ENCODE measurements at places on chromosomes 12 and 14.

- no peak for DNase-seq
Observed at GRCh38 chr12:67382241-67382871, 113.2 kb downstream of the CAND1 start.

DNA sequence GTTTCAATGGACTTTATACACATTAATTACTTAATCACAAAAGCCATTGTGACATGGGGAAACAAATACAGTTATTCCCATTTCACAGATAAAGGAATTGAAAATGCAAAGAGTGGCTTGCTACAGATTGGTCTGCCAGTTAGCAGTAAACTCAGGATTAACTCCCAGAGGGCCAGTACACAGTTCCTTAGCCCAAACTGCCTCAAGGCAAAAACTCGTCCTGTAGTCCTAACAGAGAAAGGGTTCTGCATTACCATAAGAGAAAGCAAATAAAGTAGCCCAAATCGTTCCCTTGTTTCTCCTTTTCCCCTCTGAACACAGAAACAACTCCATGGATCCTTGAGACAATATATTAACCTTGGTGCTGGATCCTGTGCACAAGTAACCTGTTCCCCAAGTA, 274.4 kb downstream of the LRIG3 start:
- no peak for DNase-seq

DNA sequence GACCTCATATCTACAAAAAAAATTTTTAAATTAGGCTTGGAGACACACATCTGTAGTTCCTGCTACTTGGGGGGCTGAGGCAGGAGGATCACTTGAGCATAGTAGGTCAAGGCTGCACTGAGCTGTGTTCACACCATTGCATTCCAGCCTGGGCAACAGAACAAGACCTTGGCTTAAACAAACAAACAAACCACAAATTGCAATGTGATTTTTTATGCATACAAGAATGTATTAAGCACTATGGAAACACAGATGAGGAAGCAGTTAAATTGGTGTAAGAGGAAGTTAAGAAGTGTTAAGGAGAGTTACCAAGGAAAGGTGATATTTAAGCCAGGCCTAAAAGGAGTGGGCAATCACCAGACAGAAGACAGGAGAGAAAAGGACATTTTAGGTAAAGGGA, 83.6 kb upstream of the HECTD1 start:
- no peak for DNase-seq

DNA sequence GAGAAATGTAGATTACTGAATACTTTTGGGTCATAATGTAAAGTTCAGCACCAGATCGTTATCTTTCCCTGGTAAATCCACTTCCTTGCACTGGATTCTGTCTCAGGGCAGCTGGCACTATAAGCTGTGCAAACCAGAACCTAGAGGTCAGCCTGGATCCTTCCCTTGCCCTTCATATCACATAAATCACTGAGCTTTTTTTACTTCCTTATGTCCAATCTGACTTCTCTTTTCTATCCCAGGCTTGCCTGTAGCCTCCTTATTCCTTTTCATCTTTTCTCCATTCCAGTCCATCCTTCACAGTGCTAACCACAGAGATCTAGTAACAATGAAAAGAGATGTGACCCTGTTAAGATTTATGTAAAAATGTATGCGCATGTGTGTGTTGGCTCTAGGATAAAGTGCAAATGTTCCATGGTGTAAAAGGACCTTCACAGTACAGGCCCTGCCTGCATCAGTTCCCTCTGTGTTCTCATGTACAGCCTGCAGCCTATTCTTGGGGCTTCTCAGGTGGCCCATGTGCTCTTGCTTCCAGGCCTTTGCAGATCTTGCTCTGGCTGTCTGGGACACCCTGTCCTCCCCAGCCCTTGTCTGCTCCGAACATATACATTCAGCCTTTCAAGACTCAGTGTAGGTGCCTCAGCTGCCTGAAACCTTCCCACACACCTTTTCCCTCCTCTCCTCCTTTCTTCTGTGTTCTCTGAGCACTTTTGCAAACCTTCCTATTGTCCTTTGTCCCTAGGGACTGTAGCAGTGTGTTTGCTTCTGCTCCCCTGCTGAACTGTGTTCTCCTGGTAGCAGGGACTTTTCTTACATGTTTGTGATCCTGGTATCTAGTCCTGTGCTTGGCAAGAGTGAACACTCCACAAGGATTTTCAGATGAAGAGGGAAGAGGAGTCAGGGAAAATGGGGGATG, 30.0 kb downstream of the PELI2 start:
- DNase-seq, result no peak

GRCh38 chr14:73833530-73834260, 17.9 kb upstream of the PTGR2 start:
- no peak for DNase-seq

DNA sequence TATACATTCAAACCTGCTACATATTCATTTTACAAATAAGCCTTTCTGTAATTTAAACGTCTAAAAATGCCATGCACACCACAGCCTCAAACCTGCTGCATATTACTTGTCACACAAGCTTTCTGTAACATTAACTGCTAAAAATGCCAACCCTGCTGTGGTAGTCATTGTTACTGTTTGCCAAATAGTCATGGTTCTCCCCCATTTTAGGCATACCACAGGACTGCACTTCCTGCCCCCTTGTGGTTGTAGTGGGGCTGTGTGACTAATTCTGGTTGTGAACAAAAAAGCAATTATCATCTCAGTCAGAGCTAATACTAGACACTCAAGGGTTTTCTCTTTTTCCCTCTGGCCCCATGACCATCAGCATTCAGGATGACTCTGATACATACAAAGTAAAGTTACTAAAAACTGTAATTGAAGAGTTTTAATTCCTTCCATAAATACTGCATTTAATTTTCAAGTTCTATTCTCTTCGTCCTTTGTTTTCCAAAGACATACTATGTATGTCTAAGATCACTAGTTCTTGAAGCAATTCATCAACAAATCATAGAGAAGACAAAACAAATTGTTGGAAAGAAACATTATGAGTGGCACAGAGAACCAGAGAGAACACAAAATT, 5.7 kb upstream of the SLC35F4 start:
- no peak for DNase-seq

- DNase-seq, result no peak
Observed at GRCh38 chr12:51759175-51759574, 89.3 kb downstream of the FIGNL2 start.

DNA sequence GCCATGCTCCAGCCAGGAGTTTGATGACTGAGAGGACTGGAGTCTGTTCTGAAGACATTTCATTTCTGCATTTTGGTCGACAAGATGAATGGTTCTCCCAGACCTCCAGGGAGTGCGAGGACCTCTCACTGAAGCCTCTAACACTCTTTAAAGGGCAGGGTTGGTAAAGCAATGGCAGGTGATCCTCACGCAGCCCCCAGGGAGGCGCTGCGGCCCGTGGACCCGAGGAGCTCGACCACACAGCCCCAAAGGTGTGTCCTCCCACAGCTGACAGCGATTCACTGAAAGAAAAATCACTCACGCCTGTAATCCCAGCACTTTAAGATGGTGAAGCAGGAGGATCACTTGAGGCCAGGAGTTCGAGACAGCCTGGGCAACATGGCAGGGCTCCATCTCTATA, 183.8 kb upstream of the SFSWAP start:
- no peak for DNase-seq

- no peak for DNase-seq
Observed at GRCh38 chr12:54439521-54440255, 20.6 kb upstream of the ITGA5 start.

DNA sequence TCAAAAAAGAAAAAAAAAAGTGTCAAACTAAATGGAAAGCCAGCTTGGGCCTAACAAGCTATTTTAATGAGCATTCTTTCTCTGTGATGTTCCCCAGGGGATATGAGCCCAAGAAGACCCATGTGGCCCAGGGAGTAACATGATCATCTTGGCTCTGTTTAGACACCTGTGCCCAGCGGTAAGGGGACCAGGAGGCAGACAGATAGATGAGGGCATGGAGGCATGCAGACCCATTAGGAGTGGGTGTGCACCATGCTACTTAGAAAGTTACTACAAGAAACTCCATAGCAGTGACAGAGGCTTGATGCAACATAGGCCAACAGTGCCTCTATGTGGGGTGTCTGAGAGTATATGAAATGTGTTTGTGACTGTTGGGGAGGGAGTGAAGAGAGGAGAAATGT, 3.1 kb upstream of the CREBL2 start:
- DNase-seq, result no peak

DNA sequence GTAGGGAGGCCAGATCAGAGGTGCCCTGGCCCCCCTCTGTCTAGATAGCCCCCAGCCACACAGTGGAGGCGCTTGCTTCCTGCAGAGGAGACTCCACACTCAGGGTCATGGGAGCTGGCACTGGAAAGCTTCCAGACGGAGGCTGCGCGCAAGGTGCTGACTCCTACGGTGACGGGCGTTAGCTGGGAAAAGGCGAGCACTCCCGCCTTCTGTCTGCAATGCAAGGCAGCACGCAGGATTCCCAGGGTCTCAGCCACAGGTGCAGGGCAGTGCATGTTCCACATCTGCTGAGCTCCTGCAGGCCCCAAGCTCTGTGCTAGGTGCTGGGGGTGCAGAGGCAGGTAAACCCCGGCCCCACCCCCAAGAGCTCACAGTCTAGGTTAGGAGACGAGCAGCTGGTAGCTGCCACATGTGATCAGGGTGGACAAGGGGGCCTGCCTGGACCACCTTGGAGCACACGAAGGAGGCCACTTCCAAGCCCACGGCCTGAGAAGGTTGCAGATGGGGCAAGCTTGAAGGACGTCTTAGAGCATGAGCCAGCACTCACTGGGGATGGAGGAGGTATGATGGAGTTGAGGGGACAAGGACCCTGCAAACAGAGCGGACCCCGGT, 310.9 kb upstream of the DIO3 start:
- no peak for DNase-seq

GRCh38 chr12:18849080-18849479, 111.2 kb downstream of the CAPZA3 start:
- no peak for DNase-seq

DNA sequence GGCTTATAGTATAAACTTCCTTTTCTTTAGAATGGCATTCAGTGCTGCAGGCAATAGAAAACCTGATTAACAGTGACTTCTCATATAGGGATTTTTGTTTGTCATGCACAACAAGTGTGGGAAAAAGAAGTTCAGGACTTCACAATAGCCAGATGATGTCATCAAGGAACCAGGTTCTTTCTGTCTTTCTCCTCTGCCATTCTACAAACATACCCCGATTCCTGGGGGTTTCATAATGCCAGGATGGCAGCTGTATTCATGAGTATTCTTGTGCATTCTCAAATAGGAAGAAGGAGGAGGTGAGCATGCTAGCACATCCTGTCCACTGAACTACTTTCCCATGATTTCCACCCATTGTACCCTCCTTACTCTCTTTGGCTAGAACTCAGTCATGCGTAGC, 182.7 kb upstream of the EEA1 start:
- no peak for DNase-seq

DNA sequence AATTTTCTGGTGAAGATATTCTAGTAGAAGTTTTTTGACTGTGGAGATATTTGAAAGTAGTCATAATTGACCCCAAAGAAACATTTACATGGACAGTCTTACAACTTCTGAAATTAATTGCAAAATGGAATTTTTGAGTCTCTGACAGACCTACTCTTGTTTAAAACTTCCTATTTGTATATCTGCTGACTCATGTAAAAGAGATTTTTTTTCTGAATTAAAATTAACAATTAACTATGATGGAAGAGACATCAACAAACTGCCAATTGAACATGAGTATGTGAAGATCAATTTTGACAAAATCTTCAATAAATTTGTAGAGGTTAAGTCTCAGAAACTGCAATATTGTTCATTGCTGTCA, 108.5 kb upstream of the MAX start:
- DNase-seq, result no peak

DNA sequence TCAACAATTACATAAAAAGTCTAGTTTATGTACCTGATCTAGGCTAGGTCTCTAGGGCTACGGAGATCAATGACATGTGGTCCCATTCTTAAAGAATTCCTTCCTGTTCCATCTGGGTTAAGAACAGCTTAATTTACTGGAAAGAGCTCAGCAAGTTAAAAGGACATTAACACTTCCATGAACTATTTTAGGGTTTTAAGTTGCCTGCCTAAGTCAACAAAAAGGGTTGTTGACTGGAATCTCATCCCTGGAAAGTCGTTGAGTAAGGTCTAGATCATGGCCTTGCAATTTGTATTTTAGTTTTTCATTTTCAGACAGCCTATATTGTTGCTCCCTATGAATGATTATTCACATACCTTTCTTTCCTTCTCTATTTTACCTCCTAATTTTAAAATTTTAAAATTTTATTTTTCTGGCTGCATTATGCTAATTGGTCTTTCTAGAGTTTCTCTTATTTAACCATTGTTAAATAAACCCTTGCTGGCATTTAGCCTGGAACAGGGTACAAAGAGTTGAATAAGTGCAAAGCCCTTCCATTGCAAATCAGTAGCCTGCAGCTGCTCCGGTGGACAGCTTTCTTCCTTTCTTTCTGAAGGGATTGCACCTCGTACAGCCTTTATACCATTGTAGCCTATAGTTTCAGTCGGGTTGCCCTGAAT, 66.3 kb downstream of the VRK1 start:
- no peak for DNase-seq

- DNase-seq, result no peak
Observed at GRCh38 chr12:4745249-4745648, 25.0 kb downstream of the GALNT8 start.

GRCh38 chr12:131698286-131698685, 12.6 kb upstream of the SFSWAP start:
- DNase-seq, result no peak

GRCh38 chr12:113066813-113067400, 10.4 kb downstream of the DTX1 start:
- no peak for DNase-seq

- no peak for DNase-seq
Observed at GRCh38 chr14:30356438-30357202, 202.3 kb upstream of the G2E3 start.

DNA sequence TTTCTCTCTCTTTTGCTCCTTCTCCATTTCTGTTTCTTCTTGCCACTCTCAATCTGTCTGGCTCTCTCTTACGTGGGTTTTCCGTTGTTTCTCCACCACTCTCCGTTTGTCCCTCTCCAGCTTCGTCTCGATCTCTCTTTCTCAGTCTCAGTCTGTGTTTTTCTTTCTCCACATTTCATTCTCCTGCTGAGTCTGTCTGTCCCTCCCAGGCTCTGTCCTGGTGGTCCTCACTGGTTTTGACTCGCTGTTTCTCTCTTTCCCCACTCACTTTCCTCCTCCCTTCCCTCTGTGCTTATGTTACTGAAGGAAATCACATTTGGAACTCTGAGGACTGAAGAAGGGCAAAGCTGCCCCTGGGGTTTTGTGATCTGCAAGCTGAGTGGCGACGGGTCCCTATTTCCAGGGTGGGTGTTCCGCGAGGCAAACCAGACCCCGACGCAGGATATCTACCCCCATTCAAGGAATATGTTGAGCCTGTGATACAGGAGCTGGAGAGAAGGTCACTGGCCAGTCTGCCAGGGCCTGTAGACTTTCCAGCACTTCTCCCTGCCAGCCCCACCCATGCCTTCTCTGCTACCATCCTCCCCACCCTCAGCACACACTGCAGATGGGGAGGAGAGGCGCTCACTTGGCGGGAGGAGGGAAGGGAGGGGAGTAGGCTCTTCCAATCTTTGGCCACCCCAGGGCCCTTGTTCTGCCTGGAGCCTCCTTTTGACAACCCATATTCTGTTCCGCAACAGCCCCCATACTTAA, 102.7 kb upstream of the MAP1LC3B2 start:
- DNase-seq, result no peak
